ENCODE measurements at places on chromosomes 7 and 10.

DNA sequence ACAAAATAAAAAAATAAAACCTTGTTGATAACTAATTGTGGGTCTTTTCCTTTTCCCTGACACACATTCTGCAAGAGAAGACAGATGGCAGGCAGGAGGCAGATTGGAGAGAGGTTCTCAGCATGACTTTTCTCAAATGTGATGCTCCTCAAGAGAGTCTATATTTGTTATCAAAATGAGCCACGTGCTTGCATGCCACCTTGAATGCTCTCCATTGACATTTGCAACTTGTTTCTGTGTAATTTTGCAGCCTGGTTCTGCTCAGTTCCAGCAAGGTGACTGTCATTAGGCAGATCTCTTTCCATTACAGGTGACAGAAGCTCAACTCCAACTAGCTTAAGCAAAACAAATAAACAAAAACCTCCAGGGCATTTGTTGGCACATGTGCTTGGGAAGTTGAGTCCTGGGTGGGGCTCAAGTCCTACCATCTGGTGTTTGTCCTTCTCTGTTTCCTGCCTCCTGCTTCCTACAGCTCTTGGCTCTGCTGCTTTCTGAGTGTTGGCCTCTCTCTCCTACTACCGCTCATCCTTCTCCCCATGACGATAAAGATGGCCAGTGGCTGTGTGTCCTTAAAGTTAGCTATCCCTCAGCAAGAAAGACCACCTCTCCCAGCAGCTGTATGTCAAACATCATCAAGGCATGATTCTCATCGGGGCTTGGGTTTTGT, 56.7 kb downstream of the GRK5 start:
- DNase-seq = no peak

DNA sequence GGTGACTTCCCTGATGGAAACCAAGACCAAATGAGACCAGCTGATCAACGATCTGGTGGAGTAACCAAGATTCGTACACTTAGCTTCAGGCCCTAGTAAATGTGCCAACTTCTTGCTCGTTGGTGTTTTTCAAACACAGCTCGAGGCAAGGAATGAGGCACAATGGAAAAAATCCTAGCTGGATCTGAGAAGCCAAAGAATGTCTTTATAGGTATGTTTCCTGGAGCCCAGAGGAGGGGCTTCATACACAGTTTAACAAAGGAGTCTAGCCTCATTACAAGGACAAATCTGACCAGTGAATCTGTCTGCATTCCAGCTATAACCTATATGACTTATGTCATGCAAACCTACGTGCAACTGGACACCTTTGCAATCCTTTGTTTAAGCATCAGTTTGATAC, 3.7 kb downstream of the COL17A1 start:
- no peak for DNase-seq

- DNase-seq = no peak
Observed at GRCh38 chr7:135775230-135775629, 26.6 kb upstream of the FAM180A start.

DNA sequence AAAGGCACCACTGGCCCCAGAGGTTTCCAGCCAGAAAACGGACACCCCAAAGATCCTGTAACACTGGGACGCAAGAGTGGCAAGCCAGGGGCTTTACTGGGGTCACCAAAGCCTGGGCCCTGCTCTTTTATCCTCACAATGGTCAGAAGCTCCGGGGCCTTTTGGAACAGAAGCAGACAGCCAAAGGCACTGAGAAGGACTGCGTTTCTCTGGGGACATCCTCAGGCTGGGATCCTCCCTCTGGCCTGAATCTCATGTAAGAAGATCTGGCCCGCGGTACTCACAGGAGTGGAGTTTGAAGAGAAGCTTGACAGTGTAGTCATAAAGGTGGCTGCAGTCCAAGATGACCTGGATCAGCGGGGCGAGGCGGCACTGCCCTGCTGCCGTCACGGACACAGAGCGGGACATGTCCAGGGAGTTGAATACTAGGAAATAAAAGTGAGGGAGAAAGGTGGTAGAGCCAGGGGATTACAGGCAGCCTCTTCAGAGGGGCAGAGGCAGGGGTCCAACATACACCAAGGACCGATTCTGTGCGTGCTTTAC, 81.4 kb downstream of the SPDYE5 start:
- no peak for DNase-seq

- DNase-seq = no peak
Observed at GRCh38 chr10:35606430-35606829, 1.3 kb downstream of the GJD4 start.

- DNase-seq = no peak
Observed at GRCh38 chr10:77415313-77415960, 222.2 kb downstream of the KCNMA1 start.

DNA sequence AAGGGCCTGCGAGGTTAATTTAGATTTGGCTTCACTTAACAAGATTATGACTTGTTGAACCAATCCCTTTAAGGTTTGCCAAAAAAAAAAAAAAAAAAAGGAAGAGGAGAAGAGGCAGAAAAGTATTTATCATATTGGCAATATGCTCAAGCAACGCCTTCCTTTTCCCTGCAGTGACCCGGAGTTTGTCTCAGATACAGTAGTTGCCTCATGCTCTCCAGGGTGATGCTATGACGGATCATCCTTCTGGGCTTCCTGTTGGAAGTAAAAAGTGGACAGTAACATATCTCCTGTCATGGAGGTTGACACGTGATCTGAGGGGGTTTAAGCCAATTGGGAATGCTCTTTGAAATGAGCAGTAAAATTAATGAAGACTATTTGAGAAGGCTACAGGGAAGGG, 117.3 kb downstream of the BMPER start:
- no peak for DNase-seq

GRCh38 chr10:36358736-36359135, 716.6 kb upstream of the FZD8 start:
- DNase-seq = no peak

- DNase-seq = peak; percentile 21
Observed at GRCh38 chr10:101214446-101215396, 14.5 kb downstream of the LBX1 start.

- no peak for DNase-seq
Observed at GRCh38 chr10:96695366-96695765, 24.9 kb downstream of the PIK3AP1 start.

- no peak for DNase-seq
Observed at GRCh38 chr10:124602646-124603365, 141.2 kb downstream of the LHPP start.

DNA sequence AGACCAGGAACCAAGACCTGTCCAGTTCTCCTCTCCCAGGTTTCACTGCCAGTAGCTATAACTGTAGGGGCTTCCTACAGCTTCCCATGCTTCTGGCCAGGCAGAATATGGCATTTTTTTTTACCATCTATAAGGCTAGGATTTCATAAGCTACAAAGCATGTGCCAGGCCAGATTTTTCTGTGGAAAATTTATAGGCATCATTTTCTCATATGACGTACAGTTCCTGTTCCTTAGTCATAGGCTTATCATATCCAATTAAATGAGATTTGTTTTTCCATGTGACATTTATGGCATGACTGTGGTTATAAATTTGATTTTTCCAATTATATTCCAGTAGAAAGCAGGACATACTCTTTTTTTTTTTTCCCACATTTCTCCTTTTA, 208.6 kb upstream of the NPY start:
- DNase-seq = no peak

- DNase-seq = no peak
Observed at GRCh38 chr7:1087465-1087814, 473 bp upstream of the GPER1 start.

DNA sequence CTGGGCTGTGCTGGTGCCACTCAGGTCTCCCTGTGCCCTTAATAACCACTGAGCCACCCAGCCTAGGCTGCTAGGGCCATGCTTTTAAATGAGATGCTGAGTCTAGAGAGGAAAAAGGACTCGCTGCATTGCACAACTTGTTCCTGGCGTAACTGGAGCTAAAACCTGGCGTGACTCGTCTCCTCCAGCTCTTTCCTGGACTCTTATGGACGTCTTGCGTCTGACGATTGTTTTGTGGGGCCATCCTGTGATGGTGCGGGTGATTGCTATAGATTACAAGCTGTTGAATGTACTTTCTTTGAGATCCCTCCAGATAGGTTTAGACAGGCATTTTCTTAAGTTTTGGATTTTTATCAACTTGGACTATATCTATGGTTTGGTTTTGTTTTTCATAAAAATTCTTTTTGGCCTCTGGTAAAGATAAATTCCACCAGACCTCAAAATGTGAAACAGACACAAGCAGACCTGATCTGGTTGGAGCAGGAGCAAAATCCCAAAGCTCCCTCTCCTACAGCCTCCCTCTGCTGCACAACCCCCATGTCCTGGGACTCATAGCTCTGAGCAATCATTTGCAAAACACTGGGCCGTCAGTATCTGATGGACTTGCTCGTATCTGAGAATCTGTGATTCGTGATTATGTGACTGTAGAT, 230.3 kb downstream of the ARHGAP12 start:
- DNase-seq = no peak

- DNase-seq = no peak
Observed at GRCh38 chr7:98418636-98419315, 17.9 kb upstream of the BAIAP2L1 start.

DNA sequence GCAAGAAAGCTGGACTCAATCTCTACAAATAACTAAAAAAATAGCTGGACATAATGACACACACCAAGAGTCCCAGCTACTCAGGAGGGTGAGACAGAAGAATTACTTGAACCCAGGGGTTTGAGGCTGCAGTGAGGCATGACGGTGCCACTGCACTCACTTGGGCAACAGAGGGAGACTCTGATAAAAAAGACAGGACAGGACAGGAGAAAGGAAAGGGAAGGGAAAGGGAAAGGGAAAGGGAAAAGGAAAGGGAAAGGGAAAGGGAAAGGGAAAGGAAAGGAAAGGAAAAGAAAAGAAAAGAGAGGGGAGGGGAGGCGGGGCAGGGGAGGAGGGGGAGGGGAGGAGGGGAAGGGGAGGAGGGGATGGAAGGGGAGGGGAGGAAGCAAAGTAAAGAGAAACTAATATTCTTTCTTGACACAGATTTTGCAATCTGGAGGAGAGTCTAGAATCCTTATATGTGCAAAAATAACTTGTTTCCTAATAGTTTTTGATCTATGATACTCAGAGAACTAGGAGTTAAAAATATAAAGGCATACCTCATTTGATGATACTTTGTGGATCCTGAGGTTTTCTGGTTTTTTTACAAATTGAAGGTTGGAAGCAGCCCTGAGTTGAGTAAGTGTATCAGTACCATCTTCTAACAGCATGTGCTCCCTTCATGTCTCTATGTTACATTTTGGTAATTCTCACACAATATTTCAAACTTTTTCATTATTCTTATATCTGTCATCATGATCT, 8.0 kb downstream of the SAR1A start:
- no peak for DNase-seq

DNA sequence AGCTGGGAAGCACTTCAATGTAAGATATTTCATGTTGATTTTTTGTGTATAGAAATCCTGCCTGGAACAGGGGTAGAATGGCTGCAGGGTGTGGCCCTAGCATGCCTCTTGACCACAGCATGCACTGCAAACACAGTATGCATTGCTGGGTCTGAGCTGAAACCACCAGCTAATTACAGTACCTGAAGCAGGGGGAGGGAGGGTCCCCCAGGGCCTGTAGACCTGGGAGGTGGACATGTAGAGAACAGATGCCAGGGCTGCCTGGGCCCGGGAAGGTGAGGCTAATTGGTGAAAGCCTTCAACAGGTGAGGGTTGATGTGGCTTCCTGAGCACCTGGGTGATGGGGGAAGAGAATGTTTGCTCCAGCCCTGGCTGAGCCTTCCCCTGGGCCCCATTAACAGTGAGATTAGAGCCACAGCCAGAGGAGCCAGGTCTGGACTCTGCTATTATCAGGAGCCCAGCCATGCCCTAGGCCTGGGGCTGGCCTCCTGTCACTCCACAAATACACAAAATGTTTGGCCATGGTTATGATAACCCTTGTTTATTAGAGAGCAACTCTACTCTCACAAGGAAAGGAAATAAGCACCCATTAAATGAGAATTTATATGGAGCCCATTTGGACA, 83.3 kb downstream of the PLXNA4 start:
- no peak for DNase-seq

DNA sequence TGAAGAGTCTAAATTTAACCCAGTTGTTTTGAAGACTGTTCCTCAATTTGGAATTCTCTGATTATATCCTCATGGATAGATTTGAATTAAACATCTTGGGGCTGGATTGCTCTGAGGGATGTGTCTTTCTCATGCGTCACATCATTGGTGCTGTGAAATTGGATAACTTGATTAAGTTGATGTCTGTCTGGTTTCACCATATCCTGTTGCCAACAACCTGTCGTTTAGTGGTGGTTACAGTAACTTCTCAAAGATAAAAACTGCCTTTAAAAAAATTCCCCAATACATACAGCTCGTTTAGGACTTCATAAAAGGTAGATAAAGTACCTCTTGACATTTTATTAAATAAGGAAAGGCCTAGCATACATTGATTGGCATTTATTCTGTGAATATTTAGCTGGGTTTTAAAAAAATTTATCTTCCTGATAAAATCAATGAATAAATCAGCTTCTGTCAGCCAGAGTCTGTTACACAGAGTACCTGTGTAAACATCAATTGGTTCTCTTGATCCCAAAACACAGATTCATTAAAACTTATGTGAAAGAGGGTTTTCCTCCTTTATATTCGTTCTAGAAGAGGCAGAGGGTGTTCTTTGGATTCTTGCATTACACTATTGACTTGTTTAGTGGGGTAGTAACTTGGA, 10.5 kb downstream of the CRCP start:
- DNase-seq = no peak

GRCh38 chr7:151936207-151936606, 20.0 kb upstream of the GALNTL5 start:
- DNase-seq = no peak

DNA sequence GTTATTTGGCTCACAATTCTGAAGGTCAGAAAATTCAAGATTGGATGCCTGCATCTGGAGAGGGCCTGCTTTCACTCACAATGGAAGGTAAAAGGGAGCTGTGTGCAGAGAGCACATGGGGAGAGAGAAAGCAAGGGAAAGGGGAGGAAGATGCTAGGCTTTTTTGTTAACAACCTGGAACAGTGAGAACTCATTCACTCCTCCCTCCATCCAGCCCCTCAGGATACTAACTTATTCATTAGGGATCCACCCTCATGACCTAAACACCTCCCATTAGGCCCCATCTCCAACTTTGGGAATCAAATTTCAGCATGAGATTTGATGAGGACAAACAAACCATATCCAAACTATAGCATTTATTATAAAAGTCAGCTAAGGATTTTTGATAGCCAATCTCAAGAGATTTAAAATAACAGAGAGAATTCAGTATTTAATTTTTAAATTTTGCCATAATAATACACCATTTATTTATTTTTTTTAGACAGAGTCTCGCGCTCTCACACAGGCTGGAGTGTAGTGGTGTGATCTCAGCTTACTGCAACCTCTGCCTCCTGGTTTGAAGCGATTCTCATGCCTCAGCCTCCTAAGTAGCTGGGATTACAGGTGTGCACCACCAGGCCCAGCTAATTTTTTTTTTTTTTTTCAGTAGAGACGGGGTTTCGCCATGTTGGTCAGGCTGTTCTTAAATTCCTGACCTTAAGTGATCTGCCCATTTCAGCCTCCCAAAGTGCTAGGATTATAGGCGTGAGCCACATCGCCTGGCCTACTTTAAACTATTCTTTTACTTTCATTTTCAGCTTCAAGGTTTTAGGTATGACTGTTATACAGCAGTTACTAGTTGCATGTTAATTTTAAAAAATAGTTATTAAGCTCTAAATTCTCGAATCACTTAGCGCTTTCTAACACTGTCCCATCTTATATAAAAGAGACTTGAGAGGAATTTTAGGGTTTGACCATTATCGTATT, 20.3 kb upstream of the ETV1 start:
- no peak for DNase-seq
